ENCODE measurements at places on chromosomes 4 and X.

- DNase-seq: no peak
These were observed 46.4 kb downstream of the ASMT start for GRCh38 chrX:1661048-1661921.

DNA sequence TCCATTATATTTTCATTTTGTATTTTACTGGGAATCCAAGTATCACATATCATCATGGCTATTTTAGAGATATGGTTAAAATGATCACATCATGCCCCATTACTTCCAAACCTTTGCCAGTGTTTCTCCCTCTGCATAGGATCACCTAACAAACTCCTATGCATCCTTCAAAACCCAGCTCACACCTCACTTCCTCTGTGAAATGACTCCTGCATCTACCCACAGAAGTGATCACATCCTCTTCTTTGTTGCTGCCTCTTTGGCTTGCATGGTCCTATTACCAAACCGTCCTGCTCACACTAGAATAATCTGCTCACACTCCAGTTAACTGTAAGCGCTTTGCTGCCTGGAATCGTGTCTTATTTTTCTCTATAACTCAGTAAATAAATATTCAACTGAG is 74.7 kb upstream of the C4orf50 start:
- DNase-seq: no peak

GRCh38 chrX:153763298-153763932 is 634 bp upstream of the PLXNB3 start:
- DNase-seq: no peak

GRCh38 chr4:143343276-143343831 is 6.7 kb downstream of the GAB1 start:
- DNase-seq: no peak

- DNase-seq: no peak
These were observed 488.8 kb upstream of the CPEB2 start for GRCh38 chr4:14513471-14513870.

All from NCI-H1105 treated with DMSO at 0.1 percent for 48 hours (cell line).